ENCODE measurements at places on chromosomes 7 and 10.

GRCh38 chr10:119341459-119342301 lies 134.3 kb downstream of the GRK5 start:
- no peak for DNase-seq

DNA sequence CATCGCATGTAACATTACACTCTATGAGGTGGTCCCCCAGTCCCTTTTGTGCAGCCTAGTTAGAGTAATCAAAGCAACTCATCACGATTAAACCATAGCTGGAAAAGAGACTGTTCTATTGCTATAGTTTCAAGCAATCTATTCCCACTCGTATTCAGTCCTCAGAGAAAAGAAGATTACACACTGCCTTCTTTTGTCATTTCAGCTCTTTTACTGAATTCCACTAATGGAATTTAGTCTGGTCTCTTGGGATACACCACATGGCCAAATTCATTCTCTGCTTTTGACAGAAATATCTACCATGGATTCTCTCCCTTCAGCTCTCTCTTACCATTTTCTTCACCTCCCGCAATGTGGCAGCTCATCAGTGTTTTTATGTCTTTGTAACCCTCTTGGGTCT lies 108.9 kb upstream of the HDAC9 start:
- no peak for DNase-seq

GRCh38 chr7:92916770-92917224 lies 80.4 kb upstream of the CDK6 start:
- DNase-seq = no peak

- no peak for DNase-seq
These were observed 16.9 kb downstream of the ZNF92 start for GRCh38 chr7:65390588-65390987.

GRCh38 chr10:109941236-109941862 lies 18.0 kb upstream of the XPNPEP1 start:
- no peak for DNase-seq

- no peak for DNase-seq
These were observed 284.5 kb upstream of the KLF6 start for GRCh38 chr10:4069491-4069890.

DNA sequence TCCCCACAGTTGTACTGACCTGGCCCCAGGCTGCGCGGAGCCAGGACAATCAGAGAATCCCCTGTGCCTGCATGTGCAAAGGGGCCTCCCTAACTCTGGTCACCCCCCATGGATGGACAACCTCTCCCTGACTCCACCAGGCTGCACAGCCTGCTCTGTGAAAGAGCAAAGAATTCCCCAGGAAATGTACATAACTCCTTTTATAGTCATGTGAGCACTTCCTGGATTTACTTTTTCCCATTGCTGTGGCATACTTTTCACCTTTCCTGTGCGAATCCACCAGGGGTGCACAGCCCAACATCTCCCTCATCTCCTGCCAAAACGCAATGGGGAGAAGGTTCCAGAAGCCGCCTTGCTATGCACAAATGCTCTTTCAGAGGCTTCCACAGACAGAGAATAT lies 27.9 kb downstream of the FGFR2 start:
- no peak for DNase-seq

GRCh38 chr7:153382641-153383101 lies 623.1 kb downstream of the ACTR3B start:
- DNase-seq = no peak

DNA sequence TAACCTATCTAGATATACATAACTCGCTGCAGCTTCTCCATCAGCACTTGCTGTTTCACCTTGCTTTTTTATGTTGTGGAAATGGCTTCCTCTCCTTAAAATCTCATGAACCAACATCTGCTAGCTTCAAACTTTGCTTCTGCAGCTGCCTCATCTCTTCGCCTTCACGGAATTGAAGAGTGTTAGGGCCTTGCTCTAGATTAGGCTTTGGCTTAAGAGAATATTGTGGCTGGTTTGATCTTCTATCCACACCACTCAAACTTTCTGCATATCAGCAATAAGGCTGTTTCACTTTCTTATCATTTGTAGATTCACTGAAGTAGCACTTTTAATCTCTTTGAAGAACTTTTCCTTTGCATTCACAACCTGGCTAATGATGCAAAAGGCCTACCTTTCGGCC lies 49.2 kb upstream of the AGR3 start:
- DNase-seq = no peak
